ENCODE measurements at places on chromosomes 6 and 20.

GRCh38 chr20:17177341-17177740 is 49.5 kb upstream of the PCSK2 start:
- DNase-seq, result no peak

GRCh38 chr6:153081914-153082313 is 49.2 kb downstream of the RGS17 start:
- no peak for DNase-seq

GRCh38 chr20:17807651-17808050 is 107.9 kb downstream of the BANF2 start:
- DNase-seq, result no peak

GRCh38 chr20:48657426-48658197 is 170.2 kb downstream of the PREX1 start:
- peak; percentile 18 for DNase-seq

DNA sequence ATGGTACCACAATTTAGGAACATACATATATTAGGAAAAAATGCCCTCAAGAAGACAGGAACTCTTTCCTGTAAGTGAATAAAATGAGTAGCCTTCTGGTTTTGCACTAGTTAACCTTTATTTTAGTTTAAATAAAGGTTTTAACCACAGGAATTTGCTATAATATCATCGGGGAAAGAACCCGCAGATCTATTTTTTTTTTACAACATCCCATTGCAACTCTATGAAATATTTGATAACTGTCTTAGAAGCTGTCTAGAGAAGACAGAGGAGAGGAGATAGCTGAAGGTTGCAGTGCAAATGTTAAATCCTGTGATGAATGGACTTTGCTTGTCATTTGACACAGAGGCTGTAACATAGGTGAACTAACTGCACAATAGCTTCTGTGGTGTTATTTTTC is 69.5 kb downstream of the TINAG start:
- no peak for DNase-seq

GRCh38 chr20:2387580-2387979 is 6.9 kb downstream of the TGM6 start:
- DNase-seq, result no peak

DNA sequence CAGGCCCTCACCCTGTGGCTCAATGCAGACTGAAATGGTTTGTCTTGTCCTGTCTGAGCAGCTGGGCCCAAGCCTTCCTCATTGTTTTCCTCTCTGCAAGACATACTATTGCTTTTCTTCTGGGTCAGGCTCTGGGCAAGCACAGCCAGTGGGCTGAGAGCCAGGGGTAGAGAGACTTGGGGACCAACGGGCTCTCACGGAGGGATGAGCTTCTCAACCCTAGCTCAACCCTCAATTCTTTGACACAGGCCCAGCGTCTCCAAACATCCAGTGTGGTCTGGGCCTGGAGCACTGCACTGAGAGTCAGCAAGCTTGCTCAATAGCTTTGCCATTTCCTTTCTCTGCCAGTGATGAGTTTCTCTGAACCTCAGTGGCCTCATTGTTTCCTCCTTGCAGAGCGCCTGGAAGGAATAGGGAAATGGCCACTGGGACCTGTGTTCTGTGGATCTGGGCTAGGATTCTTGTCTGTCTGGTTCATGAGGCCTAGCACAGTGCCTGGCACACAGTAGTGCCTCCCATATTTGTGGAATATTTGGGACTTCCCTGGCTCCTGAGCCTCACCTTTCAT is 9.3 kb downstream of the ANGPT4 start:
- DNase-seq, result no peak

Data from stimulated activated CD8-positive, alpha-beta memory T cell treated with anti-CD3 and anti-CD28 coated beads, Interleukin-2, amount 100 ng/mL, for 48 hours (primary cell).